ENCODE measurements at places on chromosomes 5 and 9. TPM values are rescaled to one million over a fixed set of nuclear protein-coding genes. Genes with fewer than 3 reads are reported as not detected.

Gene WWC1
- 1.2 TPM for polyA plus RNA-seq

Gene TRAF1
- polyA plus RNA-seq: 0.54 TPM

Gene OTULIN
- polyA plus RNA-seq: 13.7 TPM

Gene DDX4
- polyA plus RNA-seq: not detected

Gene AK8
- 0.89 TPM for polyA plus RNA-seq

Gene CDK9
- polyA plus RNA-seq: 59.7 TPM

Gene PKD2L2
- not detected for polyA plus RNA-seq

Gene SPATA6L
- 0.69 TPM for polyA plus RNA-seq

Gene PCDHGA12
- polyA plus RNA-seq: 8.5 TPM

Gene SLC6A19
- polyA plus RNA-seq: not detected

Gene SETX
- 14.3 TPM for polyA plus RNA-seq

Gene PAEP
- not detected for polyA plus RNA-seq

Gene DPYSL3
- polyA plus RNA-seq: 8.8 TPM

Gene CYSRT1
- polyA plus RNA-seq: 0.75 TPM

Gene ADAMTS6
- polyA plus RNA-seq: 10.1 TPM

Gene SLC6A3
- polyA plus RNA-seq: not detected

Gene PLCXD3
- 0.13 TPM for polyA plus RNA-seq

Gene MSMP
- not detected for polyA plus RNA-seq

Gene INSL4
- polyA plus RNA-seq: not detected

Gene LCN15
- polyA plus RNA-seq: not detected

Gene PCDHAC2
- not detected for polyA plus RNA-seq

Gene KCNMB1
- polyA plus RNA-seq: not detected

Gene GFI1B
- not detected for polyA plus RNA-seq

Gene NUTM2G
- 0.06 TPM for polyA plus RNA-seq
